ENCODE measurements at places on chromosomes 4 and X.
A peak's percentile ranks its signal among the peaks of the same experiment; 100 is the strongest.

- no peak for DNase-seq
Measured at GRCh38 chr4:38273407-38273806, 313.2 kb downstream of the PTTG2 start.

- no peak for DNase-seq
Measured at GRCh38 chrX:9638871-9639270, 126.8 kb downstream of the GPR143 start.

DNA sequence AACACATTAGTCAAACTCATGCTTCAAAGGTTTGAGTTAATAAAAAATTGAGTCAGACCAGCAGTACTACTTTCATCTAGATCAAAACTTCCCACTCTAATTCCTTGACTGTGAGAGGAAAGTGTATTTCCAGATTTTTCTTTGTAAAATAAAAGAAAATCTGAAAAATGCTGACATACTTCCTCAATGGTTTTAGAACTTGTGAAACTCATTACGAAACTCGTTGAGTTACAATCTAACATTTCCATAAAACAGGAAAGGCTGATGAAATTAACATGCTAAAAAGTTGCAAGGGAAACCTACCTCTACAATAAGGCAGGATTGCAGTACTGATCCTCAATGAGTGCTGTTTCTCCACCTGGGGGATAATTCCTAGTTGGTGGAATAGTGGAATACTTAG lies 217.8 kb upstream of the HCCS start:
- no peak for DNase-seq

- no peak for DNase-seq
Measured at GRCh38 chrX:30865612-30866011, 23.4 kb downstream of the TAB3 start.

DNA sequence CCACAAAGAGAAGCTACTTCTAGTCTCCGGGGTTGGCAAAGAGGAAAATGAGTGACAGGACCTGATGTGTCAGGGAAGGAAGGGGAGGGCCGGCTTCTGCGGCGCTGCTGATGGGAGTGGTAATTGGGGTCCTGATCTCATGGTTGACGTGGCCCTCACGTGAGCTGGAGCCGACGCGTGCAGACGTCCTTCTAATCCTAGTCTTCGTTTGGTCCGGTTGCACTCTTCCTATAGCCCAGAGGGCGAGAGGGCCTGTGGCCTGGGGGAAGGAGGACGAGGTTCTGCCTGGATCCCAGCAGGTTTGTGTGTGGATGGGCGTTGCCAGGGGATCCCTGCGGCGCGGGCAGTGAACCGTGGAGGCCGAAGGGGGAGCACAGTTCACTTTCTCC lies at the start of gene ARMCX1:
TSS of gene ARMCX1 (plus strand) at position 186 of the 389 bp plus-strand sequence. CDS start 2,384 bp downstream, outside the sequence.
- peak; percentile 15 for DNase-seq

DNA sequence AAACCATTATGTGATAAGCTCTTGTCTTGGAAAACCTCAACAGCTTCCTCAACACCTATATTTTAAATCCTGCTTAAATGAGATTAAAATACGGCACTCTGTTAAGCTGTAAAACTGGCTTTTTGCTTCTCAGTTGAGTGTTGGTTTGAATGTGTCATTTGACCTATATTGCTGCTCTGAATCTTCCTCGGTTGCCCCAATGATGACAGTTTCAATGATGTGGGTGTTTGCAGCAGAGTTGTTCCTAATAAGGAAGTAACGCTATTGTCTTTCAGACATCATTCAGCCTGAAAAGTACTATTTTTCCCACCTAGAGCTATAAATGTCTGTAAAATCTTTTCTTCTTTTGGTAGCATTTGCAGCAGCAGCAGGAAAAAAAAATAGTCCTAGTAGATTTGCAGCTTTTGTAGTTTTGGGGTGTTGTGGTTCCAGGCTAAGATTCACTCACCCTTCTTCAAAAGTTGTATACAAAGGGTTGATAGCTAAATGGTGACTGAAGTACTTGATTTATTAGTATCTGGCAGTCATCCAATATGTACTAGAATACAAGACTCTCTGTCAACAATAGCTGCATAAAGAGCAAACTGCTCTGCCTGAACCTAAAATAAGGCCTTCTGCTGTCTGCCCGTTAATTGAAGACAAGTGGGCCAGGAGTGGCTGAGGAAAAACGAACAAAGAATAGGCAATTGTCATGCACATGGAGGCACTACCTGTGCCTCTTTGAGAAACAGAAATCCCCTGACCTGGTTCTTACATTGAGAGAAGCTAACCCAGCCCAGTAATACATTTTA lies 333.1 kb downstream of the IL1RAPL1 start:
- DNase-seq: no peak

DNA sequence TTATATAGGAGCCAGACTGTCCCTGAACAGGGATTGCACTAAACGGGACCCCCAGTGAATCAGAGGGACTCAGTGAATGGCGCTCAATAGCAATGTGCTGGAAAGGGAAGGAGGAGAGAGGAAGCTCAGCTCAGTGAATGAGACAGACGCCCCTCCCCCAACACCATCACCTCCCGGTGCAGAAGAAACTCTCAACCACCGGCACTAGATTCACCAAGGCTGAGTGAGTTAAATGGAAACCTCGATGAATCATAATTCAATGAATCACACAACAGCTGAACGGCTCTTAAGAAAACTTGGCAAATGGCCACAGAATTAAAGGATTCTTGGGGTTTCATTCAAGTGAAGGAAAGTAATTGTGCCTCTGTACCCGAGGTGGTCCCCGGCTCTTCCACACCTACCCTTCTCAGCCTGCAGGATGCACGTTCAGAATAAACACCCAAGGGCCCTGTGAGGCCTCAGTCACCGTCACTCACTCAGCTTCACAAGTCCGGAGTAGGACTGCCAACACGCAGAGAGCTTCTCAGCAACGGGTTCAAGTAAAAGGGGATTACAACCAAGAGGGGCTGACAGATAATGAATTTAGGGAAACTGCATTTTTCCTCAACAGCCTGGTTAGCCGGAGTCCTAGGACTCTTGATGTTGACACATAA lies 29.3 kb downstream of the CRMP1 start:
- DNase-seq: peak; percentile 40
